Stimulated activated CD4-positive, alpha-beta T cell treated with anti-CD3 and anti-CD28 coated beads, Interleukin-1b, Interleukin-23, amount 100 ng/mL, for 24 hours (primary cell): ENCODE measurements at places on chromosomes 1 and 21.

GRCh38 chr1:39609618-39610331 lies 29.7 kb downstream of the HEYL start:
- peak; percentile 72 for DNase-seq

- no peak for DNase-seq
These were observed 211.4 kb upstream of the NRIP1 start for GRCh38 chr21:15276243-15276642.

- DNase-seq, result no peak
These were observed 117.6 kb upstream of the CD34 start for GRCh38 chr1:208028526-208028925.

DNA sequence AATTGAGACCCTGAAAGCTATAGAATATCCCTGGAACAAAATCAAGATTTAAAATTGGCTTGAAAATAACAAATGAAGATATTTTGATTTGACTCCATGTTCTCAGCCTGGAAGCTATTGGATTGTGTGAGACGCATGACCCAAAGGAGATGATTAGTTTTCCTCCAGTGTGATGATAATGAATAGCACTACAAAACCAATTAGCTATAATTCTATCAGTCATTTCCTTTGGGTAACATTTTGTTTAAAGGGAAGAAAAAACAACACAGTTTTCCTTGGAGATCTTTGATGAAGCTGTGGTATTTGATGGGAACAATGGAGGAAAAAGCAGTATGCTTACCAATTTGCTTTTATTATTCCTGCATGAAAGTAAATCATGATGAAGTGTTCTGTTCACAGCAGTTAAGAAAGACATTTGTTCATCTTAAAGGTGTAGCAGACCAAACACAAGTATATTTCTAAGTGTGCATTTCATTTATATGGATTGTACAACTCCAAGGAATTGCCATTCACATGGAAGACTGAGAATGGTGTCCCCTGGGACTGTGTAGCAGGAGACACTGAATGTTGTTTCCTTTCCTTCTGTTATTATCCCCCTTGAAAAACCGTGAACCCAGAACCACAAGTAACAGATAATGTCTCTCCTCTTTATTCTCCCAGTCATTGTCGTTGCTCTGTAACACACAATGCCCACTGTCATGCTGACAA lies 111.4 kb downstream of the CACHD1 start:
- DNase-seq, result no peak

- DNase-seq, result no peak
These were observed 21.0 kb downstream of the CNIH4 start for GRCh38 chr1:224377676-224378006.

GRCh38 chr21:42490720-42491119 lies 5.3 kb downstream of the RSPH1 start:
- no peak for DNase-seq

- DNase-seq, result no peak
These were observed 676.1 kb downstream of the PTPRU start for GRCh38 chr1:29912425-29912824.

DNA sequence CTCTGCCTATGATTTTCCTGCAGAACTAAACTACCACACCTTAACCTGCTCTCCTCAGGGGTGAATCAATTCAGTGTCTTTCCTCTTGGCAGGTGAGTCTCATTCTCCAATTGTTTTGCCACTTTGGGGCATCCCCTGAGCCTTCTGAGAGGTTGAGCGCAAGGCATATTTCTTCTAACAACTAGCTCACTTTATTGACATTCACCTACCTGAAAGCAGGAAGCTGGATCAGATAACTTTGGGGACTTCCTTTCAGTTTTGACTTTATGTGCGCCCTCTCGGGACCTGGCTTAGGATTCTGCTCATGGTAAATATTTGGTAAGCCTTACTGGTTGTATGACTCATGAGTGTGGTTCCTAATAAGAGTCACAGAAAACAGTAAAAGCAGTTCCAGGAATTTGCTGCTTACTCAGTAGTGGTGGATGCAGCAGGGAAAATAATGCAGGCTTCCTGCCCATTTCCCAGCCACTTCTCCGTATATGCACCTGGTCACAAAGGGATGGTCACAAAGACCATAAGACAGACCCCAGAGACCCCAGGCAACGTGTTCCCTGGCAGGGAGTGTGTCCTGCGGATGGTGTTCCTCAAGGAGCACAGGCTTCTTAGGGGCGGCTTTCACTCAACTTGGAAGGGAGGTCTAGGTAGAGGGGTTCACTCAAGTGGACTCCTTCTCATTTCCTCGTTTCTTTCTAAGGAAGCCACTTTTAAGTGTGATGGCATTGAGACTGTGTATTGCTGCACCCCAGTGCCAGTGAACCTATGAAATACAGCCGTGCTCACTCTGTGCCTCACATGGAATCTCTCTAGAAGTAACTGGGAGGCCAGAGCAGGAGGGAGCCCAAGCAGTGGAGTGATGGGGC lies 22.0 kb upstream of the BATF3 start:
- DNase-seq, result no peak

GRCh38 chr1:59885160-59885832 lies 41.3 kb downstream of the CYP2J2 start:
- DNase-seq, result no peak

GRCh38 chr1:230084408-230085177 lies 17.6 kb downstream of the GALNT2 start:
- DNase-seq, result peak; percentile 44

DNA sequence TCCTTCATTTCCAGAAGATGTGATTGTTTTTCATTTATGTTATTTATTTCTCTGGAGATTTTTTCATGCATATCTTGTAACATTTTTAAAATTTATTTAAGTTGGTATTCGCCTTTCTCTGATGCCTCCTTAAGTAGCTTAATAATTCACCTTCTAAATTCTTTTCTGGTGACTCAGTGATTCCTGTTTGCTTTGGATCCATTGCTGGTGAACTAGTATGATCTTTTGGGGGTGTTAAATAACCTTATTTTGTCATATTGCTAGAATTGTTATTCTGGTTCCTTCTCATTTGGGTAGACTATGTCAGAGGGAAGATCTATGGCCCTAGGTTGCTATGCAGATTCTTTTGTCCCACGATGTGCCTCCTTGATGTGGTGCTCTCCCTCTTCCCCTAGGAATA lies 1347.2 kb upstream of the B3GALT2 start:
- DNase-seq, result no peak

GRCh38 chr1:18947570-18947969 lies 8.9 kb downstream of the IFFO2 start:
- DNase-seq, result no peak
